ENCODE measurements at places on chromosomes 5 and 9.

DNA sequence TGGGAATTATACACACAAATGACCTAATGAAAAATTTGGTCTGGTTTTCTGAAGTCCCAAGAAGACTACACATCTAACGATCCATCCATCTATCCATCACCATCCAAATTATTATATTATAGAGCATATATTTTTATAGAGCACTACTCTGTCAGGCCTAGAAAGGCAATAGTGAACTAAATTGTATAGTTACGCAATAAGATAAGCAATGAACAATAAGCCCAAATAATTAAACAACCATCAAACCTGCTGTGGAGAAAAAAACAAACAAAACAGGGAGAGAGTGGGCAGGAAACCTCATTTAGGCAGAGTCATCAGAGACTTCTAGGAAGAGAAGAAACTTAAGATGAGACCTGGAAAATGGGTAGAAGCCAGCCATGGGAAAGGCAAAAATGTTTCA is 59.7 kb downstream of the MTX3 start:
- DNase-seq = no peak

DNA sequence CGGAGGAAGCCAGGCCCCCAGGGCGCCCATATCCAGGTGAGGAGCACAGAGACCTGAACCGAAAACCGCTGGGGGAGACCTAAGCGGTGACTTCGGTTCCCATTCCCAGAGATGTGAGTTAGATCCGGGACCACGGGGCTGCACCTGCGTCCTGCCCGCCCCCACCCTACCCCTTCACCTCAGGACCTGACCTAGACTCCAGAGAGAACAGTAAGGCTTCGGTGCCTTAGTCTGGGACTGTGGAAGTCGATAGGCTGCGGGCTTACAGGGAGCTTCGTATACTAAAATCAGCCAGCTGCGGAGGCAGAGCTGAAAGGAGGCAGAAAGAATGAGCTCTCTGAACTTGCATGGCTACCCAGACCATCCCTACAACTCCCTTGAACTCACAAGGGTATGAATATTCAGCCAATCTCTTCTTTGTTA is 518 bp upstream of the FAM13B start:
- DNase-seq = no peak

DNA sequence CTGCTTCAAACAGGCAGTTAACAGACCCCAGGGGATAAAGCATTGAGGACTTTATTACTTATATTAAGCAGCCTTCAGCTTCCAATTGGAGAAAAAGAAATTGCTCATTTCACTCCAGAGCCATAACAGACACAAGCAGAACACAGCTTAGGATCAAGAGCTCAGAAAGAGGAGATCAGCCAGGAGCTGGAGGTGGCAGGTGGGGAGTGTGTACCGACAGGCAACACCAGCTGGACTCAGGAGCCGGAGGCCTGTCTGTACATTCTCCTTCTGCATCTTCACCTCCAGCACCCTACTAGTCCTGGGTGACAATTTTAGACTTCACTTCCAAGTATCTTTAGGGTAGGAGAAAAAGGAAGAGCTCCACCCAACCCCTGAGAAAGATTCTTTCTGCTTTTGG is 35.8 kb downstream of the NRG2 start:
- DNase-seq = no peak

GRCh38 chr5:173318881-173319620 is 9.2 kb downstream of the STC2 start:
- DNase-seq = no peak

DNA sequence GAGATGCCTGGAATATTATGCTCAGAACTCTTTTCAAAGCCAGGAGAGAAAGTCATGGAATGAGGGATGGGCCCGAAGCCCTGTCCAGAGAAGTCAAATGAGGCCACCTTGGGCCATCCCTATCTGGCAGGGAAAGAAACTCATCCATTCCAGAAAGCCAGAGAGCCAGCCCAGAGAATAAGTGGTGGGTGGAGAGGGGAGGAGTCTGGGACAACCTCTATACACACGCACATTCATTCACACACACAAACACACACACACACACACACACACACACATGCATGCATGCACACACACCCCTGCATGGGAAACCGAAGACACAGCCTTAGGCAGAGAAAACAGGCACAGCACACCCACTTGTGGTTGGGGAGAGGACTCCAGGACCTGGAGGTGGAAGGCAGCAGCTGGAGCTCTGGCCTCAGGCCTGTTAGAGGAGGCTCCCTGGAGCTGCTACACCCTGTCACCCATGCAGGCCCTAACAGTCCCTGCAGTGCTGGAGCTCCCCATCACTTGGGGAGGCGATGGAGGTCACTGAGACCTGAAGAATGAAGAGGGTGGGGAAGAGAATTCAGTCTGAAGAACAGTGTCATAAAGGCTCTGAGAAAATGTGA is 38.0 kb downstream of the TGFBI start:
- DNase-seq = no peak

GRCh38 chr5:149036970-149037369 is 25.9 kb downstream of the SH3TC2 start:
- no peak for DNase-seq

All from hematopoietic multipotent progenitor cell treated with erythropoietin and hydrocortisone succinate and interleukin-3 and kit ligand, for 17 days (in vitro differentiated cells).